NCI-H510A treated with DMSO at 0.1 percent for 48 hours (cell line): ENCODE measurements at places on chromosomes 7 and 10.

GRCh38 chr7:116752305-116753074, 80.5 kb downstream of the MET start:
- no peak for DNase-seq

GRCh38 chr7:130902755-130903357, 168.8 kb upstream of the KLF14 start:
- no peak for DNase-seq

DNA sequence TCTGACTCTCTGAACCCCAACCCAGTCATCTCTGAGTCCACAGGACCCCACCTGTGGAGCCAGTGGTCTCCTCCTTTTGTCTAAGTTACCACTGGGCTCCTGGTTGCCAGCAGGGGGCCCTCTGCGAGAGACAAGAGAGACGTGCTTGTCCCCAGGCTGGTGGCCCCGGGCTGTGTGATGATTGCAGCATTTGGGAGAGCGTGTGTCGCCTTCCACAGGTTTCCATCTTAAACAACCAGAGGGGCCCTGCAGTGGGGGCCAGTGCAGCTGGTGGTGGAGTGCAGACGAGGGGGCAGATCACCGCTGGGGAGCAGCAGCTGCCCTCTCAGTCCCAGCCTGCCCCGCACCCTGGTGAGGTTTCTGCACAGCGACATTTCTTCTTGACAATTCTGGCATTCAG, 122.4 kb upstream of the PPP2R2D start:
- DNase-seq = no peak

- no peak for DNase-seq
These were observed 1.8 kb downstream of the CAMK2B start for GRCh38 chr7:44323381-44324203.

DNA sequence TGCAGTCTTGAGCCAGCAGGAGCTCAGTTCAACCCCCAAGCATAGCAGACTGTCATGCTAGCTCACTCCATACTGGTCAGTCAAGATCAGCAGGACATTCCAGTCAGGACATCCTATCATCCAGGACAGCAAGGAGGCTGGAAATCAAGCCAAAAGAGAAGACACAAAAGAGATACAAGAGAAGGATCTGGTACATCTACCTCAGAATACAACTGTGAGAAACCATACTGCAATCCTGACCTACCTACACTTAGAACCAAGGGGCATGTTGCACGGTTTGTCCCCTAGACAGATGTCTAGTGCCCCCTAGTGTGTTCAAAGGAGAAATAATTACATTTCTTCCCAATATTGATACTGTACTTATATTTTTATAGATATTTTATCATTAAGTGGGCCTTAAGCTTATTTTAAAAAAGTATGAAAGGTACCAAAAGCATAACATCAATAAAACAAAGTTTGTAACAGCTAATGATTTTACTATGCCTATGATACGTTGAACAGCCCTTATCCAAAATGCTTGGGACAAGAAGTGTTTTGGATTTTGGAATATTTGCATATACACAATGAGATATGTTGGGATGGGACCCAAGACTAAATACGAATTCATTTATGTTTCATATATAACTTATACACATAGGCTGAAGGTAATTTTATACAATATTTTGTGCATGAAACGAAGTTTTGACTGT, 26.7 kb downstream of the ERCC6 start:
- DNase-seq = peak; percentile 29

DNA sequence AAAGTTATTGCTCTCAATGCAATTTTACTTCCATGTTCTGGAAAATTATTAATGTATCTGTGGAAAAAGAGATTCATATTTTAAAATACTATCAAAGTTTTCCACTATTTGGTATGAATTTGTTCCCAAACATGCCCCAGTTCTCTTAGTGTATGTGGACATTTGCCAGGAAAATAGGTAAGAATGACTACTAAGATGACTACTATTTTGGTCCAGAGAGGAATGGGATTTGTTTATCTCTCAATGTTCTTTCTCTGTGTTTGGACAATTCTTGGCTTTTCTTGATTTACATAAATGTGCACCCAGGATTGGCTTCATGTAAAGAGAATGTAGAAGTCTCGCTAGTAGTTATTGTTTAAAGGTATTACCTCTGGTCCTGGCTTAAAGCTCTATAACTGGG, 60.3 kb upstream of the POT1 start:
- no peak for DNase-seq

DNA sequence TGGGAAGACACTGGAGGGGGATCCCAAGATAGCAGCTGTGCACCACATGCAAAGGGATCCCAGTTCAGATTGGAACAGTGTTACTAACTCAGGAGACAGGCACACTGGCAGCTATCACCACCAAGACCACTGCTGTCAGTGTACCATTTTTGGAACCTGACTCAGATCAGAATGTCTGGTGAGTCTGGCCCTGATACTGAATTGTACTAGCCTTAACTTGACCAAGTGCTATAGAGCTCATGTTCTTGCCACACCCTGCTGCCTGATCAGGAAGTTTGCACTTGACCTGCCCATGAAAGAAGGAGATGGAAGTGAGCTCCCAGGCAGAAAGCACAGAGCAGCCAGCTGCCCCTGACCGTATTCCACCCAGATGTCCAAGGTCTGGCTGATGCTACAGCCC, 4.8 kb upstream of the PRRT4 start:
- DNase-seq = no peak

- DNase-seq = no peak
These were observed 572.1 kb upstream of the IGFBP3 start for GRCh38 chr7:46493196-46493595.
